ENCODE measurements at places on chromosomes 5 and 9. TPM values are rescaled to one million over a fixed set of nuclear protein-coding genes. Genes with fewer than 3 reads are reported as not detected.

Gene NFIB
- 99.1 TPM for total RNA-seq

Gene CCNO
- 16.5 TPM for total RNA-seq

Gene ANKRD33B
- total RNA-seq = 3.3 TPM

Gene SLC45A2
- total RNA-seq = not detected

Gene ARHGEF39
- 1.0 TPM for total RNA-seq

DNA sequence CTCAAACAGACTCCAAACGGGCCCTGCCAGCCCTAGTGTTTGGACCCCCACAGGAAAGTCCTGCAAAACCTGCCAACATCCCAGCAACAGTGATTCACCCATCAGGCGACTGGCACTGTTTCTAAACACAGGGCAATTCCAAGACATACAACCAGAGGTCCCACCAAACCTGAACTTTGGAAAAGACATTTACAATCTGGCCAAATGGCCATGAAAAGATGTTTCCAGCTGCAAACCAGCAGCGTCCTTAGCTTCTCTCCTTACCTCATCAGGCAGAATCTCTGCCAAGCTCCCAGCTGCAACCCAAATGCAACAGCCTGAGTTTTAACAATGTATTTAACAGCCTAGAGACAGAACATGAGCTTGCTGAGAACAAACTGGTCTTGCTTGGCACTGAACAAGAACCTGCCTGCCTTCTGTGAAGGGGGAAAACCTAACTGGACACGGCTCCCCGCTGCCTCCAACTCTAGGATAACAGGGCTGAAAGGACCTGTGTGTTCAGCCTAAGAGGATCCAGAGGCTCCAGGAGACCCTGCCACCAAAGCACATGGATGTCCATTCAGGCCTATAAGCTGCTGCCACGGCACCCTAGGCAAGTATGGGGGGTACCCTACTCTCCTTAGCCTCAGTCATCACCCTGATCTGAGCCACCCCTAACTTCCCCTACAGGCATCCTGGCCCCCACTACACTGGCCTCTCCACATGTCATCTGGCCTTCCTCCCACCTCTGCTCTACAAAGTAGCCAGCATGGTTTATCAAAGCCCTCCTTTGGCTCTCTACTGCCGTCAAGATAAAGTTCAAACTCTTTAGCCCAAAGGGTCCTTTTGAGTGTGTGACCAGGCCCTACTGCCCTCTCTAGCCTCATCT lies 5.6 kb downstream of the P4HA2 start:
- DNase-seq = peak; percentile 75

DNA sequence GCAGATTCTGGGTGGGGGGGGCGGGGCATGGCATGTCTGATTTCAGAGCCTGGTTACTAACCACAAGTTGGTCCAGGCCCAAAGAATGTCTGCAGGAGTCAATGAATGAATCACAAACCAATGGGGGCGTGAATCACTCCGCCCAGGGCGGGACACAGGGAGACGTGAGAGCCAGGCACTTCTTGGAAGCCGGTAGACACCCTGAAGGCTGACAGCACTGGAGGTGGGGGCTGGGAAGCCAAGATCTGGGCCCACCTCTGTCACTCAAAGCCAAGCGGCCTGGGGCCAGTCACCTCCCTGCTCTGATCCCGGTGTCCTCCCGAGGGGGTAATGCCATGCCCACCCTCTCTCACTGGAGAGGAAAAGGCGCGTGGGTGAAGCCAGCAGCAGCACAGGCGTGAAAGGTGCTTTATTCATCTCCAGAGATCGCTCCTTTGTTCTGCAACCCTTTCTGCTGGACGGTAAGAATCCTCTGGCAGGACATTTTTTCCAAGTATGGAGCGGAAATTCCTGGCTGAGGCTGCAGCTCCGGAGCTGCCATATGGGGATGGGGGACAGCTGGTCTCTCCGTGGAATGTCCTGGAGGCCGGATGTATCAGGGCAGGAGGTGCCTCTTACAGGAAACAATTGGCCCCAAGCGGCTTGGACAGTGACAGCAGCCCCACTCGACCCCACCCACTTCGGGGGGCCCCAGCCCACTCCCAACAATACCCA lies 85.0 kb downstream of the STK10 start:
- DNase-seq = peak; percentile 73

GRCh38 chr5:181182651-181183050 lies 22.3 kb downstream of the TRIM7 start:
- no peak for DNase-seq

GRCh38 chr9:111969622-111970021 lies 73.0 kb downstream of the UGCG start:
- no peak for DNase-seq

- DNase-seq = no peak
Measured at GRCh38 chr5:39668980-39669379, 244.2 kb upstream of the DAB2 start.

DNA sequence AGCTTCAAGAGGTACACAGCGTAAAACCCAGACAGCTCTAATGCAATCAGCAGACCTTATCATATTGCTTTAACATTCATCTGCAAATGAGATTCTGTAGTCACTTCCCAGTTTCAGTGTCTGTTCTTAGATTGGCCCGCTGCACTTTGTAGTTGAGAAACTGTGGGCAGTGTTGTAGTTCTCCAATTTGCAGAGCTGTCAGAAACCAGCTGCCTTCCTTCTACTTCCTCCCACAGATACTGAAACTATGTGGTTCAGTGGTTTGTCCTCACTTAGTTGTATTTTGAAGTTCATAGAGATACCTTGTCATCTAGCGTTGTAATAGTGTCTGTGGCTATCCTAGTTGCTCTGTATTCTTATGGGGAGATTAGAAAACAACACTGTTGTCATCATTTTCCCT lies 39.6 kb upstream of the TRIM36 start:
- no peak for DNase-seq

DNA sequence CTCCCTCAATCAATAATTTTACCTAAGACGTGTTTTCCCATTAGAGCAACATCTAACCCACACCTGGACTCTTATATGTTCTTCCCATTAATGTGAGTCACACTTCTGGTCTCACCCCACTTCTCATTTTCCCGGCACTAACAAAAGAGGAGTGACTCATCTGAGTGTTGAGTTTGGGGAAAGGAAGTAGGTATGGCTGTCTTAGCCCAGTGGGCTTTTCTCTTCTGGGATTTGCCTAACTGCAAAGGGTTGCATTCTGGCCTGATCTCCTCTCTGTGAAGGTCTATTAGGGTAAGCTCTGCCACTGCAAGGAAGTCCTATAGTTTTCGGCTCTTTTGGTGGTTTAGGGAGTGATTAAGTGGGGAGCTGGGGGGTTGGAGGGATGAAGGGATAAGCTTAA lies 195.6 kb downstream of the KIAA0825 start:
- no peak for DNase-seq

DNA sequence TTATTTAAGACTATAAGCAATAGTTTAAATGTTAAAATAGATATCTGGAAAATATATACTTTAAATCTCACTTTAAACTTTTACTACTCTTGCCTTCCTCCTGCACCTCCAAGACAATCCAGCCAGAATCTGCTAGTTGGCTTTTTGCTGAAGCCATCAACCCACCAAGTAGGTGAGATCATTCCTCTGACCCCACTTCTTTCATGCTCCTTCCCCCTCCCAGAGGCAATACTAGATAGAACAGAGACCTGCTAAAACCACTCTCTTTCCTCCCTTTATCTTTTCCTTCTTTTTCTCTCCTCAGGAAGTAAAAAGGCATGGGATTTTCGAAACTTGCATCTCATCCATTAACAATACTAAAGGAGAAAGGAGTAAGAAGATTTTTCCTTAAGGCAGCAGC lies 30.1 kb upstream of the CAMK4 start:
- DNase-seq = no peak

DNA sequence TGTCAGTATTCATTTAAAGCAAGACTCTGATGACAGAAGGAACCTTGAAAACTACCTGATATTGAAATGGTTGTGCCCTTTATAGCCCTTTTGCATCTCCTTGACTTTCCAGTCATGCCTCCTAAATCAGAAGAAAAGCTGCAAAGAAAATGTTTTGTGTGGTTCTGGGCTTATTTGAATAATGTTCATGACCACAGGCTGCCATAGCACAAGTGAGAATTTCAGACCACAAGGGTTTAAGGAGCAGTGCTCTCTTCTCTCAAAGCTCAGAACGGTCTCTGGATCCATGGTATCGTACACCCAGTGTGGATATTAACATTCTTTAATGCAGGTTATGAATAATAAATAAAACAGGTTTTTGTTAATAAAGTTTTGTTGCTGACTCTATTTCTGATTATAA lies 54.2 kb downstream of the GPR107 start:
- no peak for DNase-seq

DNA sequence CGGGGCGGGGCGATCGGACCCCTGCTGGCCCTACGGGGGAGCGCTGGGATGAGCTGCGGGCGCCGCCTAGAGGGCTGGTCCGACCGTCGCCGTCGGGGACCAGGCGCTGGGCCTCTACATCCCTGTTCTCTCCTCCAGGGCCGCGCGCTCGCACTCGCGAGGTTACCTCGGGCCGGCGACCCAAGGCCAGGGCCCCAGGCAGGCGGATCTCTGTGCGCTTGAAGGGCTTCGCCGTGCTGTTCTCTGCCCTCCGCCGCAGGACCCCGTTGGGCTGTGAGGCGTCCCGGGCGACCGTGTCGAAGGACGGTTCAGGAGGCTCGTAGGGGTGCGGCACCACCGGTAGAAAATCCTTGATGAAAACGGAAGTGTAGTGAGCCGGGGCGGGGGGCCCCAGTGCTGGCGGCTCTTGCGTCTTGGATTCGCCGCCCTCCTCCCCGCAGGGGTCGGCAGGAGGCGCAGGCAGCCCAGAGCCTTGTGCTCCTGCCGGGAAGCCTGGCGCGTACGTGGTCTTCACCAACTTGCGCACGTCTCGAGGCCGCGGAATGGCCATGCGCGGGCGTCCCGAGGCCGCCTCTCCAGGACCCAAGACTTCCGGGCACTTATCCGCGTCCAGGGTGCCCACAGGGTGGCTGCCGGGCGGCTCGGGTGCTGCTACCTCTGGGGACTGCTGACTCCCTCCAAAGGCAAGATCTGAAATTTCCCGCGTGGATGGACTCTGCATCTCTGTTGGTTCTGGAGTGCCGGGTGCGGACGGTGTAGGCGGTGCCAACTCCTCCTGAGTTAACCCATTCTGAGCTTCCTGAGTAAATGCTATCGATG lies 2.0 kb downstream of the PROB1 start:
- DNase-seq = peak; percentile 68

DNA sequence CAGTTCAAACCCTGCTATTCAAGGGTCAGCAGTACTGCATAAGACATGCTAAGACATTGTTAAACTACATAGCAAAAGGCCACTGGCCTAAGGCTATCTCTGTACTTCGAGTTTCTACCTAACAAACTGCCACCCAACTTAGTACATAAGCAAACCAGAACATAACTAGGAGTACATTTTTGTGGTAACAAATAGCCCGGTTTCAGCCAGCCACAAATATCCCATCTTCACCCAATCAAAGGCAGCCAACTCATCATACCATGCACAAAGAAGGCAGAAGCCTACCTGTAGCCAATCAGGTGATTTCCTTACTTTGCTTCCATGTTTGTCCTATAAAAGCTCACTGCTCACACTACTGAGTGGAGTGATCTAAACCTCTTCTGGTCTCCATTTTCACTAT lies 201.4 kb downstream of the SMARCA2 start:
- no peak for DNase-seq

DNA sequence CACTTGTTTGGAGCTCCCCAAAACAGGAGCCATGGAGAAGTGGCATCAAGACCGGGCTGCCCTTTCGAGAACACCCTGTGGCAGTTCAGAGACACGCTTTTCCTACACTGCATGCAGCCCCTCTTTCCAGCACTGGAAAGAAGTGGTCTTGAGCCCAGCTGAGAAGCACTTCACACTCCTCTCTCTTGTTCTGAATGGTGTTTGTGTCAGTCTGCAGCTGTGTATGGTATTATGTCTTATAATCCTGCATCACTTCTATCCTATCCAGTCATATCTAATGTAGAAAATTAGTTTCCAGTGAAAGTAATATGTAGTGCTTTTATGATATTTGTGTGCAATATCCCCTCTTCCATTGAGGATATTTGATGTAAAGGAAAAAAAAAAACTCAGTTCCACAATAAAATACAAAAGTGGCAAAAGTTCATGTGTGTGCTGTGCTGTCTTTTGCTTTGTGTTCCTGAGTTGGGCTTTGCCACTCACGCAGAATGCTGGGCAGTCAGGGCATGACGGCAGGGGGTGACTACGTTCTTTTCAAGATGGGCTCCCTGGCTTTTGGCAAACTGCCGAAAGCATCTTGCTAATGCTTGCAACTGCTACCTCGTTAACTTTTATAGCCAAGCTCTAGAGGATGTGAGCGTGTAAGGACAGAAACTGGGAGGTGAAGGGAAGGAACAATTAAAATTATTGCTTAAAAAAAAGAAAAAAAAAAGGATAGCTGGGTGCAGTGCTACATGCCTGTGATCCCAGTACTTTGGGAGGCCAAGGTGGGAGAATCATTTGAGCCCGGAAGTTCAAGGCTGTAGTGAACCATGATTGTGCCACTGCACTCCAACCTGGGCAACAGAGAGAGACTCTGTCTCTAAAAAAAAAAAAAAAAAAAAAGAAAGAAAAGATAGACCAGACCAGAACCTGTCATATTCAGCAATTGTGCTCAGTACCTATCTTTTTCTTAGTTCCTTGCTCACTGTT lies 102.2 kb downstream of the MAP1B start:
- peak; percentile 53 for DNase-seq

- no peak for DNase-seq
Measured at GRCh38 chr5:120678279-120678678, 214.2 kb downstream of the PRR16 start.

- DNase-seq = no peak
Measured at GRCh38 chr9:77475641-77476473, 172.3 kb downstream of the GNA14 start.

DNA sequence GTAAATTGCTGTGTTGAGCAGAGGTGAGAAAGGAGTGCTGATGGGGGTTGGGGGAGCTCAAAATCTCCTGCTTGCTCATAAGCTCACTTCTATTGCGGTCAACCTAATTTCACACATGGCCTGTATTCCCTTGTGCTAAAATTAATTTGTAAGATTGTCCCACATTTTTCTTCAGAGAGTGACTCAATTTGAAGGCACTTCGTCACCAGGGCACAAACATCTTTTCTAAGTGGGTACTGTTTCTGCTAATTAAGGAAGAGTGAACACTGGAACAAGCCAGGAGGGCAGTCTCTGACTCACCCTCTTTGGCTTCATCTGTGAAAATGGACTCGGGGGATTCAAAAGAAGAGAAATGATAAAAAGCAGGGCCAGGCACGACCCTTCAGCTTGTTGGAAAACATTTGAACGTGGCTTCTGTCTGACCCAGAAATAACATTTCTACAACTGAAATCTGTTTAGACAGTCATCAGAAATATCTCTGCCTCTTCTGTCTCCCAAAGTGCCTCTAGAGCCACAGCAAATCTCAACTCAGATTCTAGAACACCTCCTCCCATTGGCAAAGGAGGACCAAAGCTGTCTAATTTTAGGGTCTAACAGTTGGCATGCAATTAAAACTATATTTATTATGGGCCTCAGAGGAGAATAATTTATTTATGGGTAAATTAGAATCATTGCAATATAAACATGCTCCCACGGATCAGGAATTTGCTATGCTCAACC lies 49.8 kb downstream of the FEM1C start:
- DNase-seq = no peak

- DNase-seq = no peak
Measured at GRCh38 chr9:72217306-72217842, 68.1 kb downstream of the GDA start.
